ENCODE measurements at places on chromosomes 3 and 15.
A peak's percentile ranks its signal among the peaks of the same experiment; 100 is the strongest.

DNA sequence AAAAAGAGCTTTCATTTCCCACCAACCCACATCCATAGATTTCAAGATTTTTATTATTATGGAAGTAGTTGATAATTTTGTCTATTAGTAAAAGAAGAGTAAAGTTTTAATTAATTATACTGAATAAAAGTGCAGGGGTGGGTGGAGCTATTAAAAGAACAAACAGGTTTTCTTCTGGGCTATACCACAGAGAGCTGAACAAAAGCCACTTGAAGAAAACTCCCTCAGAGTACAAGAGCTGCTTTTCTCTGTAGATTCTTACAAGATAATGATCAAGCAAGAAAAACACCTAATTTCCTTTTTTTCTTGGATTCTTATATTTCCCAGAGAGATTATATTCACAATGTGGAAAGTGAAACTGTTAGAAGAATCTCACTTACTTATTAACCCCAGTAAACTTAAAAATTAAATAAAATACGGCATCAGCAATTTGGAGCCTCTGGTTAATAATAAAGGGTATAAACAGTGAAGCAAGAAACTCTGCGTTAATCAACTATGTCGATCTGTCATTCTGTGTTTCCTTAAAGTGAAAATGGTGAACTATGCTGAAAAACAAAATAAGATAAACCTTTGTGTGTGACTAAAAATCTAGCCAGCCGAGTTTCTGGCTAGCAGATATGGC, 84.9 kb downstream of the THBS1 start:
- ATAC-seq: no peak

- ATAC-seq: no peak
Measured at GRCh38 chr3:188280627-188281026, 126.7 kb downstream of the LPP start.

DNA sequence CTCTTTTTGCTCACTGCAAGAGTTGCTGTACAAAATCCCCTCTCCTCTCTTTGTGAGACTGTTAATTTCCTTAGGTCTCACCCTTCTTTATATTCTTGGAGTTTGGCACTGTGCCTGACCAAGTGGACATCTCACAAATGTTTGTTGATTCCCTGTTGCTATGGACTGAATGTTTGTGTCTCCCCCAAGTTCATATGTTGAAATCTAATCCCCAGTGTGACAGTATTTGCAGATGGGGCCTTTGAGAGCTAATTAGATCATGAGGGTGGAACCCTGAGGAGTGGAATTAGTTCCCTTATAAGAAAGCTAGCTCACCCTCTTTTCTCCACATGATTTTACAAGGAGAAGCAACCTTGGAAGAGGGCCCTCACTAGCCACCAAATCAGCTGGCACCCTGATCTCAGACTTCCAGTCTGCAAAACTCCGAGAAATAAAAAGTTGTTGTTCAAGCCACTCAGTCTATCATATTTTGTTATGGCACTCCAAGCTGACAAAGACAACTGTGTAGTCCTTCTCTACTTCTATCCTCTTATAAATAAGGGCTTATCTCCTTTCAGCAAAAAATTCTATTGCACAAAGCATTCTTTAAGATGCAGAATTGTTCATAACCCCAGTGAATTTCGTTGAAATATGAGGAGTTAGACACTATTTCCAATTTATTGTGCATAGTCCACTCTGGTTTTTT, 65.5 kb upstream of the NPHP3 start:
- no peak for ATAC-seq

DNA sequence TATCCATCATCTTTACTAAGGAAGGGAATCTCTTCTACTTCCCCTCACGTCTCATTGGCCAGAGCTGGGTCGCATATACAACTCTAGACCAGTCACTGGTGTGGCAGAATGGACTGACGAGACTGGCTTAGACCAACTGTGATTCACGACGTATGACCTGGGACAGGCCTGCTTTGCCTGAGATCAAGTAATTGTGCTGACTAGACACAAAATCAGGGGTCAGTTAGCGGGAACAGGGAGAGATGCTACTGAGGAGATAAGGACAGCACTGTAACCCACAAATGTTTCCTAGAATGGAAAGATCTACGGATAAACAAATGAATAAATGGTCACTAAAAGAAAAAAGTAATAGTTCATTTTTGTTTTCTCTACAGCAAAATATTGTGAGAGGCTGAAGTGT, 308.3 kb downstream of the MAGI1 start:
- ATAC-seq: no peak

DNA sequence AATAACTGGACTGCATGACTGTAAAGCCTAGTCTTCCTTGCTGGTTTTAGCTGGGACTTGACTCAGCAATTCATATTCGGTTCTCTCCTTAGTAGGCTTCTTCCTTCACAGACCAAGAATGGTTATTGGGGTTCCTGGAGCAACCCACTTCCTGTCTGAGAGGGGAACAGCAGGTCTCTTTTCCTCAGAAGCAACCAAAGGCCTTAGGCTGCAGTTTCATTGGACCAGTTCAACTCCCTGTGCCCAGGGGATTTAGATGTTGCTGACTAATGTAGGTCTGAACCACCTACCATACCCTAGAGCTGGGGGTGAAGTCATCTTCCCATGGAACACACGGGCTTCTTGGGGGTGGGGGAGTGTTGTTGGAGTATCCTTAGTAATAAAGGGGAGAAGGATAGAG, 84.0 kb upstream of the SKOR1 start:
- peak; percentile 24 for ATAC-seq

DNA sequence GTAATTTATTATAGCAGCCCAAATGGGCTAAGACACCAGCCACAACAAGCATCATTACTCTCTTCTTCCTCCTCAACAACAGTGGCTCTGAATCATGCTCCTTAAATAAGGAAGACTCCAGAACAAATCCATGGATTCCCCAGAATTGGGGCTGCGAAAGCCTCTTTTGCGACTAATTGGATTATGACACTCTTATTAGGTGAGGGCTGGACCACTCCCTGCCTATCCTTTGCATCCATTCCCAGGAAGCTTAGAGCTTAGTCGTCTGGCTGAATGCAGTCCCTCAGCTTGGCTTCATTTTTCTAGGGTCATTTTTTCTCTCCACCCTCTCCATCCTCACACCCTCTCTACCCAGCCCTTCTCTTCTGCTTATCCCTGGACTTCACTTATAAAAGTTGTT, 227.7 kb downstream of the ZNF621 start:
- no peak for ATAC-seq

DNA sequence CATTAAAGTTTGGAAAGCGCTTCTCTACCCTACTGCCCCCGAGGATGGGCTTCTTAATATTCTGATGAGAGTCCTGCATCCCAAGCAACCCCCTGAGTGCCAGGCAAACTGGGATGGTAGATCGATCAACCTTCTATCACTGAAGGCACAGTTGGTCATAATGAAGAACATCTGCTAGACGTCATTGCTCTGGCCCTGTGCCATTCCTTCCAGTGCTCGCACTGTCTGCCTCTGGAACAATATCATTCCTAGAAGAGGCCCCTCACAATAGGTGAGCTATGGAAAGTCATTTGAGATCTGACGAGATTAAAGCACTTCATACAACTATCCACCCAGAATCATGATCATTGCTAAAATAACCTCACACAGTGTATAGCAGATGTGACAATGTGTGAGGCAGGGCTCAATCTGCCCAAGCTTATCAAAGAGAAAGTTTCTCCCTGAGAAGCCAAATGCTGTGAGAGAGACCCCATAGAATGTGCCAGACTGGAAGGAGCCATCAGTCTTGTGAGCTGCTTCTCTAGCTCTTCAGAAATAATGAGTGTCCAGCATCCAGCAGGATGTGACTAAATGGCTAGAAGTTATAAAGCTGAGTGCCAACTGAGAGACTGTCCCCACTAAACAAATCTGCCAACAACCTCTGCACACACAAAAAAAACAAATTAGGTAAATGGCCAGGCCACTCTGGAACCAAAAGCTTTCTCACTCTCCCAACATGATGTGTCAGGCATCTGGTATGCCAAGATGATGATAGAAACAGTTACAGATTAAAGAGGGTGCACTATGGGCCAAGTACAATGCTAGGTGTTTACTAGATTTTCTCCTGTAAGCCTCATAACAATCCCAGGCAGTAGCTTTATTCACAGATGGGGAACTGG, 165.5 kb downstream of the NECTIN3 start:
- ATAC-seq: no peak

DNA sequence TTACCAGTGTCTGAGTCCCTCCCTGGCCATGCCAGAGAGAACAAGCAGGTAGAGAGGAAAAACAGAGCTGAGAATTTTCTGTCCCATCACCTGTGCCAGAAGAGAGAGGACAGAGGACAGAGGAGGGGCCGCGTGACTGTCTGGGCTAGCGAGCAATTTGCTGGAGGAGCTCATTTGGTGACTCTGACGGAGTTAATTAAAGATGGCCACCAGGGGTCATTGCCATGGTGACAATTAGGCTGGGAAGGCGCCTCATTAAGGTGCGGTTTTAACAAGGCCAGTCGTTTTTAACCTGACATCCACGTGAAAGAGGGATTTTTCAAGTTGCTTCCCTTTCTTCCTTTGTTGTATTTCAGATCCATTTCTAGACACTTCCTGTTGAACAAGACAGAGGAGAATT, 72.4 kb downstream of the RHCG start:
- ATAC-seq: no peak

GRCh38 chr3:48151058-48151806, 37.0 kb downstream of the CDC25A start:
- peak; percentile 88 for ATAC-seq

DNA sequence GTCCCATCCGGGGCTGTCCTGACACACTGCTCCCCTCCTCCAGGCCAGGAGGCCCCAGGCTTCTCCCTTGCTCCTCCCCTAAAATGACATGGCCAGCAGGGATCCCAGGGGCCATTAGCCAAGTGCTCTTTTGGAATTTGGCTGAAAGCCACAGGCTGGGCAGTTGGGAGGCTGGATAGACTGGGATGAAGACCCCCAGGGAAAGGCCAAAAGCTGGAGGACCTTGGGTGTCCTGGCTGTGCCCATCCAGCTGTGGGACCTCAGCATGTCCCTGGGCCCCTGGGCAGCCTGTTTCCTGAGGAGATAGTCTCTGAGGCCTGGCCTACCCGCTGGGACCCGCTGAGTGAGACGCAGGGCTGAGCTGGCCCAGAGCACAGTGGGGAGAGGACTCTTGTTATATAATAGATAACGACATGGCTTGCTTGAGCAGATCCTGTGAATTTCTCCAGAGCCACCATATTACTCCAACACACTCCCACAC, 5.7 kb upstream of the PDE8A start:
- no peak for ATAC-seq

DNA sequence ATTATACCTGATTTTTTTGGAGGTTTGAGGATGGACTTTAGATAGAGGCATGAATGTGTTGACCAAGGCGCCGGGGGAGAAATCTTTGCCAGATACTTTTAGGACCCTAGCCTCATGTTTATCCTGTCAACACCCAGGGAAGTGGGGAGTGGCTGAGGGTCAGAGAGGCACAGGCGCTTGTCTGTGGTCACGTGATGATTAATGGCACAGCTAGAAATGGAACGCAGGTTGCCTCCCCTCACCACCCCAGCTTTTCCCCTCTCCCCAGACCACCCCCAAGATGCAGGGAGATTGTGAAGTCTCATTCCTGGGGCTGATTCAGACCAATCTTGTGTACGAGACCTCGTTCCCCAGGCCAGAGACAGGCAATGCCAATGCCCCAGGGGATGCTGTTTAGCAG, 218.4 kb upstream of the LINGO1 start:
- ATAC-seq: no peak

- ATAC-seq: no peak
Measured at GRCh38 chr3:170632780-170633179, 46.9 kb upstream of the SLC7A14 start.

DNA sequence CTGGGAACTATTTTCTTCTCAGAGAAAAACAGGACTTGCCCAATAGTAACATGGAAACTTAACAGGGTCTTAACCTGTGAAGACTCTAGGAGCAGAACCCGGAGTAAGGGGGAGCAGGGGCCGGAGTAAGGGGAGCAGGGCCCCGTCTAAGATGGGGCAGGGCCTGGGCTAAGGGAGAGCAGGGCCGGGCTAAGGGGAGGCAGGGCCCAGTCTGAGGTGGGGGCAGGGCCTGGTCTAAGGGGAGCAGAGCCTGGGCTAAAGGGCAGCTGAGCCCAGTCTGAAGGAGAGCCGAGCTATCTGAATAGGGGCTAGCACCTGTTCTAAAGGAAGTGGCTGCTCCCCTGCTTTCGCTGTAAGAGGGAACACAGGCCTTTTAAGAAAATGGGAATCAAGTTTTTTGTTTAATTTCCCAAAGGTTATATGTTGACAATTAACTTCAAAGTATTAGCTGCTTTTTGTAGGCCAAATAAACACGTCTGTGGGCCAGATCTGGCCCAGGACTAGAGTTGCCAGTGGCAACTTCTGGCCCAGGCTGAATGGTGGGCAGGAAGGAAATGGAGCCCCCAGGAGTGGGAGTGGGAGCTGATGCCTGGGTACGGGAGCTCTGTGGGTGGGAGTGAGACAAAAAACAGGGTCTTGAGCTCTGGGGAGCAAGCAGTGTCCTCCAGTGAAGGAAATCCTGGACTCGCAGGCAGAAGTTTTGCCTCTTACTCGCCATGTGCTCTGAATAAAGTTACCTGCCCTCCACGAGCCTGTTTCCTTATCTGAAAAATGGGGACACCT, 32.5 kb downstream of the CSPG4 start:
- ATAC-seq: no peak

DNA sequence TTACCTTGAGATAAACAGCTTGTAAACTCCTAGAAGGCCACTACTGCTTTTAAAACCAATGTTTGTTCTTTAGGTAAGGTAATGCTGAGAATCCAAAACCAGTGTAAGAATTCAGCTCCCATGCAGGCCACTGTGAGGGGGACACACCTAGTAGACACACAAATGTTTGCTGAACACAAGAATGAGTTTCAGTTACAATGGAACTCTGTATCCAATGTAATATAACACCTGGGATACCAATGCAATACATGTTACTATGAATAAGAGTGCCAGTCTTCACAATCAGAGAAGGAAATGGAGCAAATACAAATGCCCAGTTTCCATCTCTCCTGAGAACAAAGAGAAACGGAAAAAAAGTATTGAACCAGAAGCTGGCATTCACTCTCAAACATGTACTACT, 65.9 kb downstream of the IGF2BP2 start:
- no peak for ATAC-seq

DNA sequence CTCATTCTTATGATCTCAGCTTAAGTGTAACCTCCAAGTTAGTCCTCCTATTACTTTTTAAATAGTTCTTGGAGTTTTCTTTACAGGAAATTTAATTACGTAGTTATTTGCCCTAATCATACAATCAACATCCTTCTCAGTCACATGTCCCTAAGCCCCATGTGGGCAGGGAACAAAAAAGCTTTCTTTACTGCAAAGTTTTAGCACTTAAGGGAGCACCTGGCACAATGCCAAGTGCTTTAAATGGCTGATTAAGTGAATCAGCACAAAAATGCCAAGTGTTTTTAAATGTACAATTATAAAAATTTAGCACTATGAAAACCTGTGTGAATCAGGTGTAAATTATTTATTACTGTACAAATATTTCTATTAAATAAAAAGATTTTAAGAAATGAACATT, 445.3 kb downstream of the C3orf38 start:
- ATAC-seq: no peak

Measured in esophagus mucosa (tissue), 1 donor.